ENCODE measurements at places on chromosomes 7 and 10. TPM values are rescaled to one million over a fixed set of nuclear protein-coding genes. Genes with fewer than 3 reads are reported as not detected.
A peak's percentile ranks its signal among the peaks of the same experiment; 100 is the strongest.

The GAD2 gene
- 0.15 TPM for polyA plus RNA-seq

DNA sequence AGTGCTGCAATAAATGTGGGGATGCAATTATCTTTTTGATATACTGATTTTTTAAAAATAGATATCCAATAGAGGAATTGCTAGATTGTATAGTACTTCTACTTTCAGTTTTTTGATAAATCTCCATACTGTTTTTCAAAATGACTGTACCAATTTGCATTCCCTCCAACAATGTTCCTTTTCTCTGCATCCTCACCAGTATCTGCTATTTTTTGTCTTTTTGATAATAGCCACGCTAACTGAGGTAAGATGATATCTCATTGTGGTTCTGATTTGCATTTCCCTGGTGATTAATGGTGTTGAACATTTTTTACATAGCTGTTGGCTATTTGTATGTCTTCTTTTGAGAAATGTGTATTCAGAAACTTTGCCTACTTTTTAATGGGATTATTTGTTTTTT is 217.7 kb upstream of the MTPN start:
- DNase-seq, result no peak

DNA sequence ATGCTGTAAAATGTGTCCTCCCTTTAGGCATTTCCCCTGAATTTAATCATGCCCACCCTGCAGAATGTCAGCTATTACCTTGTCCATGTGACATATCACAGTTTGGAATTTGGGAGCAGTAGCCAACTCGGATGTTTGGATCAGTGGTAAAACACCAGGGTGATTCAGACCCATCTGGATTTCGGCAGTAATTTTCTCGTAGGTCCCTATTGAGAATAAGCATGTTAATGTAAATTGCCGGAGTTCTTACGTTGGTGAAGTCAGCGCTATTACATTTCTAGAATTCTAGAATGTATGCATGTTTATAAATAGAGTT is 44.1 kb downstream of the HGF start:
- no peak for DNase-seq

- peak; percentile 24 for DNase-seq
These were observed 62.5 kb downstream of the SGMS1 start for GRCh38 chr10:50561266-50561665.

DNA sequence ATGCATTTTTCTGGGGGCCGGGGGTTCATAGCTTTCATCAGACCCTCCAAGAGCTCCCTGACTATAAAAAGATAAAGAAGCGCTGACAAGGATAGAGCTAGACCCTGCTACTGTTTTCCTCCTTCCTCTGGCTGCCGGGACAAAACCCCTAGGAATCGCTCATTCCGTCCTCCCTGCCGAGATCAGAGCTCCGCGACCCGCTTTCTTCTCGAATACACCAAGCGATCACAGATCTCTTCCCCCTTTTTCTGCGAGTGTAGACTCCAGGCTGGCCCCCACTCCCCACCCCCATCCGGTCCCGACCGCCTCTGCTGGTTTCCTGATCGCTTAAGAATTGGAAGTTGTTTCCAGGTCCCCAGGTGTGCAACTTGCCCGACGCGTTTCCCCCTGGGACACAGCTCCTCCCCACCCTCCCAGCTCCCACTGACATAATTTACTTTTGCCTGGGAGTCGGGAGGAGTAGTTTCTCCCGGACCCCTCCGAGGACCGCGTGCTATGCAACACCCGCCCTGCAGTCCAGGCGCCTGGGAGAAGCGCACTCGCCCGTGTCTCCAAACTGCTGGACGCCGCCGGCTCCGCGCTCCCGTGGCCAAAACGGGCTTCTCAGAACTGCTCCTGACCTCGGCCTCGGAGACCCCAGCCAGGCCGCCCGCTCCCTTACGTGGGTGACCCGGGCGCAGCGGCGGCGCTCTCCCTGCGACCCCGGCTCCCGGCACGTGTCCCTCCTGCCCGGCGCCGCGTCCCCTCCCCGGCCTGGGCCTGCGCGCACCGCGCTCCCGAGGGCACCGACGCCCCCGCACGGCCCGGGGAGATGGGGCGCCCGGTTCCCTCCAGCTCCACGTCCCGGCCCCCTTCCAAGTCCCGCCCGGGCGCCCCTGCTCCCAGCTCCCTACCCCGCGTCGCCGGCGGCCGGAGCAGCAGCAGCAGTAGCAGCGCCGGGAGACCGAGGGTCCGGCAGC is 552 bp downstream of the IL15RA start:
- DNase-seq, result no peak

The RADIL gene
- polyA plus RNA-seq, result 2.9 TPM

DNA sequence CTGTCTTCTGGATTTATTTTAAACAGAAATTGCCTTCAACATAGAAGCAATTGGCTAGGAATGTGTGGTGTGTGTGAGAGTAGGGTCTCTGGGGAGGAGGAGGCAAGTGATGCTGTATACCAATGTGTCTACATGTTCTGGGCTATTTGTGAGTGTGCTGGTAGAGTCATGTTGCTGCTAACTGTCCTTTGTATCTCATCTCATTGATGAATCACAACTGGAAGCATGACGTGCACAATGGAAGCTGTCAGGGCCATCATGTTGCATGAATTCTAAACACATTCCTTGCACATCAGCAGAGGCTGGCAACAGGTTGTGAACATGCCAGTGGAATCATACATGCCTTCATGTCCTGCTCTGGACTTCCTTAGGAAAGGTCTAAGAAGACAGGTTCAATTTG is 199.7 kb downstream of the BMPER start:
- no peak for DNase-seq

Measured in forelimb muscle (tissue), 1 donor.